ENCODE measurements at places on chromosomes 5 and 9.
A peak's percentile ranks its signal among the peaks of the same experiment; 100 is the strongest.

DNA sequence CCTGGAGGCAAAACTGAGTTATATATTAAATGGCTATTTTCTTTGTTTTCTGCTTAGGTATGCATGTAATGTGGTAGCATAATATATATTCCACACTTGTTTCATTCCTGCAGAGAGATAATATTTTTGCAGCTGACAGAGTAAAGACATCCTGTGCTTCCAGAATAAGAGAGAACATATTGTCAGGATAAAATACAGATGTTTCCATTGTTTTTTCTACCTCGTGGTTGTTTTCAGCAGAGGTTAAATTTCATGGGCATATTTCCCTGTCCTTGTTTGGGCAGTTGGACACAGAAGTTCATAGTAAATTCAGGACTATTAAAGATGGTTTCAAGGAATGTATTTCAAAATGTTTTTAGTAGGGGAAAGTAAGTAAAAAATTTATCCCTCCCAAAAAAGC, 47.6 kb upstream of the MEGF10 start:
- DNase-seq = no peak

DNA sequence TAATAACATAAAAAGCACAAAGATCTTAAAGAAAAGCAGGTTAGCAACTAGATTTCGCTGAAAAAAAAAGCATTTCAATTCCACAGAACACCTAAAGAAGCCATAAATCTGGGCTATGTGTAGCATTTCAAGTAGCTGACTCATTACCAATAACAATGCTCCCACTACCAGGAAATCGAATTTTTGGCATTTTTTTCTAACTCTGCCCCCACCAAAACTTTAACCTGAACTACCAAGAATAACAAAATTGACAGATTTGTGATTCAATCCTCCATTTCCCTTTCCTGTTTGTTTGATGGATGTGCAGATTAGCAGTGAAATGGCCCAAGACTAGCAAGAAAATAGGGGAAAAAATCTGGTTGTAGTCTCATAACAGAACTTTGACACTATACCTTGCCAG, 180.2 kb downstream of the RASEF start:
- DNase-seq = no peak

DNA sequence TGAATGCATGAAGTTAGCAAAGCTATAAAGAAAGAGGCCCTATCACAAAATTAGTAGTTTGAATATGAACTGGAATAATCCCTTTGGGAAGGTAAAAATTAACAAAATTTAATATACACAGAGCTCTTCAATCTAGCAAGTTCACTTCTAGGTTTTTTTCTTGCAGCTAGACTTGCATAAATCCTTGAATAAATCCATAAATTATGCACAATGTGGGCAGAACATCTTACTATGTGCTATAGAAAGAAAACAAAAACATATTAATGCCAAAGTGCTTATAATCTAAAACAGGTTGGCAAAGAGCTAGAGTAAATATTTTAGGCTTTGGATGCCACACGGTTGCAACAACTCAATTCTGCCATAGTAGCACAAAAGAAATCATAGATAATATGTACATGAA, 138.5 kb upstream of the FREM1 start:
- DNase-seq = no peak

DNA sequence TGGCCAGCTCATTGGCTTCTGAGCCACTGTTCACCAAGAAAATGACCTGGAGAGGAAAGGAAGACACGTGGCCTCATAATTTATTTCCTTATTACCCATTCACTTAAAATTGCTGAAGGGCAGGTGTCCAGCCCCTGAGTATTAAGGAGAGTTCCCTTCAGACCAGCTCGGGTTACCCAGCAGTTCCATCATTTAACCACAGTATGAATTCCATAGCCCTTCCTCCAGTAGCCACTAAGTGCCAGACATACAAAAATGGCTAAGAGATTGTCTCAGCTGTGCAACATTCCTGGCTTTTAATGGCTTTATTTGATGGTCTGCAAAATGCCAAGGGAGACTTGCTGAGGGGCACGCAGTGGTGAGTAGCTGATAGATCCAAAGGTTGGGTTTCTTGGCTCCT, 12.5 kb downstream of the AGXT2 start:
- no peak for DNase-seq

DNA sequence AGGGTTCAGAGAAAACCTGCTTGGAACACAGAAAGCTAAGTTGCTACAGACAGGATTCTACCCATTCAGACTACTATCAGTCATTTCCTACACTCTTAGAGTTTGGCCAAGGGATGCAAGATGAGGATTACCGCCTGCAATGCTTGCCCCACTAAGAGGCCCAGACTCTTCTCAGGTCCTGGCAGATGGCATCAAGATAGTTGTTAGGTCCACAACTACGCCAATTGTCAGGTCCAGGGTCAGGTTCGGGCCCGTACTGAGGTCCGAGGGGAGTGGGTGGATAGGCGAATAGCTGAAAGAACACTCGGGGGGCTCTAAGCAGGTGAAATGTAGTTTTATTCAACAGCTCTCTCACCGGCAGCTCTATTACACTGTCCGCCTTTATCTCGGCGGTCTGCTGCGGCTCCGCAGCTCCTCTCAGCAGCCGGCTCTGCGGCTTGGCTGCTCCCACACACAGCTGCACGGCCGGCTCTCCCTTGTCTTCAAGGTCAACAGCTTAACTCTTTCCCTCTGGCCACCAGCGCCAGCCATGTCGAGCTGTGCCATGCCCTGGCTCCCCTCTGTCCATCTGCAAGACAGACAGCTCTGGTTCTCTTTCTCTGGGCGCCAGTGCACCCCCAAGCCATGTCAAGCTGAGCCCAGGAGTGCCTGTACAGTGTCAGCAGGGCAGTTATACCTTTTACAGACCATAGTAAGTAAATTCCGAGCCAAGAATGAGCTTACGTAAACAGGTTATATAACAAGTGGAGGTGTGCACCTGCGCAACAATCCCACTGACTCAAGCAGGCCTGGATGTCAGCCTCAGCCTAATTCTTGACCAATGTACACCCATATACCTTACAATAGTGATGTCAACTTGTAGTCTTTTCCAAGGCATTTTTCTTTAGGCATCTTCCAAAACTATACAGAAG, 24.0 kb downstream of the ENC1 start:
- no peak for DNase-seq

DNA sequence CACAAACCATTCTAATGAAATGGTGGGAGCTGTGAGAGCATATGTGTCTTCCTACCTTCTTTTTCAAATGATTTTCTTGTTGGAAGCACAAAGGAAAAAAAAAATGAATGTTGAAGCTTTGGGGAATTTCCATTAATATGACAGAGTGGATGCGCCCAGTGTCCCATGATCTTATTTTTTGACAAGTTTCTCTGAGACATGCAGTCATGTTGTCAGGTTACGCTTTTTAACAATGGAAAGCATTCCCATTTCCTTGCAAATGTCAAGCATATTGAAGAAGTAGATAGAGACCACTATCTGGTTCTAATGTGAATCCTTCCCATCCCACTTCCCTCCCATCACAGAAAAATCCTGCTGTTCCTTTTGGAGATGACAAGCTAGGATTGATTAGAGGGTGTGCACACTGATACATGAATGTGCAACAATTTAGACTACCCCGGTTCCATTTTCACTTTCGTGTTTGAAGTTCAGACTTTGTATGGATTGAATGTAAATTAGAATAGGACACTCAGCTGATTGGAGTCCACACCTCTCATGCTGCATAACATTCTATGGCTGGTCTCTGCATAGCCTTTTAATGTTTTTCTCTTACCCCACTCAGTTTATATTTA, 919.4 kb downstream of the TLE4 start:
- DNase-seq = no peak

- DNase-seq = no peak
These were observed 17.6 kb downstream of the WWC1 start for GRCh38 chr5:168308976-168309598.

- no peak for DNase-seq
These were observed at the start of gene ABCA2 for GRCh38 chr9:137027369-137028262. Gene ABCA2, minus strand, starts transcription at chr9:137028237. Its CDS starts 97 bp downstream, at chr9:137028140.

GRCh38 chr5:157541447-157542118, 34.0 kb downstream of the ADAM19 start:
- DNase-seq = no peak

- DNase-seq = no peak
These were observed 267.2 kb downstream of the MAN2A1 start for GRCh38 chr5:109956884-109957283.

DNA sequence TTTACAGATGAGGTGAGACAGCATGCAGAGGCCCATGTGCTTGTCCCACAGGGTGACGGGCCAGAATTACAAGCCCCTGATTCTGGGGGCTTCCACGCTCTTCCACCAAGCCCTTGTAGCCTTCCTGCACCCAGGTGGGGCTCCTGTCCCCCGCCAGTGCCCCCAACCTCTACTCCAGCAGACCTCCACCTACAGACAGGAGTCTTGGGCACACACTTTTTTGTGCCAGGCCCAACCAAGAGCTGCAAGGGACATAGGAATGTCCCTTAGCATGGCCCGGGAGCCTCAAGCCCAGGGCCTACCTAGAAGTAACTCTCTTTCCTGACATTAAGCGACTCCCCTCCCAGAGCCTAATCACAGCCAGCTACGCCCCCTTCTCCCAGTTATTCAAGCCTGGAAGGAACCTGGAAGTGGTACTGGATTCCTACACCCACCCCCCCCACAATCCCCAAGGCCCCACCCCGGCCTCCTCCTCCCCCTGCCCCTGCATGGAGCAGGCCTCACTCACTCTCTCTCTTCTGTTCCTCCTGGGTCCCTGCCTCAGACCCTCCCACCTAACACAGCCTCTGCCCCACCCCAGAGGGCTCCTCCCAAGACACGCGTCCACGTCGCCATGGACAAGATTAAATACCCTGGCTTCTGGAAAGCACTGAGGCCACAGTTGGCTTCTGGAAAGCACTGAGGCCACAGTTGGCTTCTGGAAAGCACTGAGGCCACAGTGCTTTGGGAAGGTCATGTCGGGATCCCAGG, 30.5 kb downstream of the ADAMTS2 start:
- no peak for DNase-seq

DNA sequence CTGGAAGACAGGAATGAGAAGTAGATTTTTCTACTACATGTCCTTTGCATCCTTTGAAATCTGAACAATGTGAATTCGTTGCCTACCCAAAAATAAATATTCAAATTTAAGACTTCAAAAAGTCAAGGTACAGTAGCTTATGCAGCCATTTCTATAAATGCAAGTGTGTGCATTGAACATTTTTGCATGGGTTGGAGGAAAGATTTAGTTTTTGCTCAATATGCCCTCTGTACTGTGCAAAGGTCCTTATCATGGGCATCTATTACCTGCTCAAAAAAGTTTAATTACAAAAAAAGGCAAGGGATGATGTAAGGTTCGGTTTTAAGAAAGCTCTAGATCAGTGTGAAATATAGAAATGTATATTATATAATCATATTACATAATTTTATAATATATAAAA, 22.6 kb downstream of the AKNA start:
- DNase-seq = no peak

GRCh38 chr9:134026581-134026980, 1.3 kb downstream of the BRD3OS start:
- no peak for DNase-seq

GRCh38 chr5:36363744-36364143, 62.0 kb upstream of the RANBP3L start:
- no peak for DNase-seq

GRCh38 chr5:143918961-143919360, 107.0 kb downstream of the HMHB1 start:
- DNase-seq = no peak

GRCh38 chr5:53480416-53481158, at the start of gene FST:
Gene FST, plus strand, starts transcription at chr5:53480629. Its CDS starts 163 bp downstream, at chr5:53480792.
- no peak for DNase-seq

DNA sequence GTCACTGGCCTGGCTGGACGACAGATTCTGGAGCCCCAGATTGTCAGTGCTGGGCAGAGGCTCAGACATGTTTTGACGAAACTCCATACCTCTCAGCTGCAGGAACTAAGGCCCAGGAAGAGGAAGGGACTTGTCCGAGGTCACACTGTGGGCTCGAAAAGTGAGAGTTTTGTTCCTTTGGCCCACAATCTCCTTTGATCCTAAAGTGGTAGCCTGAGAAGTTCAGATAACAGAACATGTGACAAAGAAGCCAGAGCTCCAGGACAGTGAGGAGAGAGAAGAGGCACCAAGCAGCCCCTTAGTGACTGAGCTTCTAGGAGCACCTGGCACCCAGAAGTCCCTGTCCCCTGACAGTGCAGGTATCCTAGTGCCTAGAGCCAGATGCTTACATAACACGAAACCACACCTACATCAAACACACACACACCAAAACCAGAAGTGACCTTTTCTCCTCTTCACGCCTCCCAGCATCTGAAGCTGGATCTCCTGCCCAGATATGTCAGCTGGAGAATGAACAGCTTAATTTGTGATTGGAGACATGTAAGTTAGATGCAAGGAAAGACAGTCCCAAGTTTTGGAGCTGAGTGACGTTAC, 88.9 kb downstream of the ADRB2 start:
- DNase-seq = no peak

GRCh38 chr9:6055216-6055615, 39.8 kb upstream of the RANBP6 start:
- DNase-seq = peak; percentile 45

DNA sequence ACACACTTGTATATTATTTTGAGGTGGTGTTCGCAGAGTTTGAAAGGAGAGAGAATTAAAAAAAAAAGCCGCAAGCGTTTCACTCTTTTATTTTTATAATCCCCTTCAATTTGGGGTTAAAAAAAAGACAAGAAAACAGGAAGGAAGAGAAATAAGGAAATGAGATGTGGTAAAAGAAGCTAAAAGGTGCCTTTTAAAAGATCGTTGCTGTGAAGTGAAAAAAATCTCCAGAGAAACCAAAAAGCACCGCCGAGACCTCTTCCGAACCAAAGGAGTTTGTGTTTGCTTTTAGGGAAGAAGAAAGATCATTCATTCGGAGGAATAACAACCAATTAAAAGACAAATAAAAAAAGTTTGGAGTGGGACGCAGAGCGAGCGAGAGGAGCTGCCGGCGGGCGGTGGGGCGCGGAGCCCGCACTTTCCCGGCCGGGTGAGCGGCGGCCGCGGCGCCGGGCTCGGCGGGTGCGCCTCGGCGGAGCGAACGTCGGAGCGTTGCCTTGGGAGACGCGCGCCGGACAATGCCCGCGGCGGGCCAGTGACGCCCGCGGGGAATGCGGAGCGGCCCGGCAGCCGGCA, 355 bp downstream of the TLE4 start:
- no peak for DNase-seq
